Mesothelial cell of epicardium (in vitro differentiated cells): ENCODE measurements at places on chromosomes 11 and 22.

GRCh38 chr22:27772081-27772983 lies 29.2 kb downstream of the MN1 start:
- no peak for DNase-seq

DNA sequence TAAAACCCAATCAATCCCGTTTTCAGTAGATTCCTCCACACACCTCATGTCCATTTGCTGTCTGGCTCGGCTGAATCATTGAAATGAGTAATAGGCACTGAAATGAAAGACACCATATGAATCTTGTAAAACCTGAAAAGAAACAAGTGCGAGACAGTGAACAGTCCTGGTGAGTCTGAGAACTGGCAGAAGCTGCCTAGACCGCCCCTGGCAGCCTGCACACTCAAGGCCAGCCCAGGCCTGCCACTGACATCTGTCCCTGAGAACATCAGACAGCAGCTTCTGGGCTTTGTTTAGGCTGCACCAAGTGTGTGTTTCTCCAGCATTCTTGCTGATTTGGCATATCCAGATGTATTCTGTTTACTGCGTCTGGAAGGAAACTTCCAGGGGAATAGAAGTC lies 44.8 kb downstream of the ENDOD1 start:
- no peak for DNase-seq

GRCh38 chr11:76139314-76139713 lies 67.0 kb downstream of the WNT11 start:
- DNase-seq: no peak

- no peak for DNase-seq
Measured at GRCh38 chr11:45050111-45050510, 96.3 kb upstream of the PRDM11 start.

- DNase-seq: no peak
Measured at GRCh38 chr22:48076008-48076407, 1313.6 kb downstream of the TBC1D22A start.

DNA sequence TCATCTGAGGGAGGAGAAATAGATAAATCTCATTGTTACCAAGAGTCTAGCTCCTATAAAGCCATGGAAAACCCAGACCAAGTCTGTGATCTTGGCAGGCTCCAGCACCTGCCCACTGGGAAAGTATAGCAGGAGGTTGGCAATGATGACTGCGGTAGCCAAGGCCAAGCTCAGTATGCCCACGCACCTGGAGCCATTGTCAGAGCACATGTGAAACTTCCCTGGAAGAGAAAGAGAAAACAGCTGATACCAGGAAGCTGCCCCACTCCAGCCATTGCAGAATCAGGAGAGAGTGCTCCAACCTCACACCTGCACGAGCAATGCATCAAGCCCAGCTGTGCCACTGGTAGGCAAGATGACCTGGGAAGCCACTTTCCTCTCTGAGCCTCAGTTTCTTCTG lies 62.2 kb upstream of the HEPHL1 start:
- no peak for DNase-seq

GRCh38 chr11:96114178-96115064 lies 190.5 kb upstream of the MTMR2 start:
- DNase-seq: no peak

- no peak for DNase-seq
Measured at GRCh38 chr22:24099071-24099470, 82.2 kb upstream of the SUSD2 start.

- DNase-seq: no peak
Measured at GRCh38 chr11:104688731-104689130, 209.5 kb downstream of the CASP12 start.

- no peak for DNase-seq
Measured at GRCh38 chr11:110187731-110188130, 94.5 kb downstream of the ZC3H12C start.

DNA sequence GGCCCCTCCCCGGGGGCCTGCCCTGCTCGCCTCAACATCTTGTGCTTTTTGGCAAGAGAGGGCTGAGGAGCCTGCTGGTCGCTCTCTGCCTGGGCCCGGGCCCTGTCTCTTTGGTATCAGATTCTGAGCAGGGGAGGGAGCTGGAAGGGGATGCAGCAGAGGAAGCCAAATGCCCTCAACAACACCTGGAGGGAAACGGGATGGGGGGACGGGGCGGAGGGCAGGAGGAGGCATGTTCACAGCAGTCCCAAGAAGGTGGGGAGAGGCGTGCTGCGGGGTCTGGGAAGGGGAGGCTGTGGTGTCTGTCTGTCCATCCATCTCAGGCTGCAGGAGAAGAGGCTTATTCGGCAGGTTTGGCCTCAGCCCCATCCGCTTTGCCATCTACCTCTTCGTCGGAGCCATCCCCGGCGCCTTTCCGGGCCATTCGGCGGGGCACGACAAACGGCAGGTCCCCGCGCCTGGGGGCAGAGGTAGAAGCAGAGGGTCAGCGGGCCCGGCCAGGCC lies 29.4 kb downstream of the APOL1 start:
- DNase-seq: no peak

DNA sequence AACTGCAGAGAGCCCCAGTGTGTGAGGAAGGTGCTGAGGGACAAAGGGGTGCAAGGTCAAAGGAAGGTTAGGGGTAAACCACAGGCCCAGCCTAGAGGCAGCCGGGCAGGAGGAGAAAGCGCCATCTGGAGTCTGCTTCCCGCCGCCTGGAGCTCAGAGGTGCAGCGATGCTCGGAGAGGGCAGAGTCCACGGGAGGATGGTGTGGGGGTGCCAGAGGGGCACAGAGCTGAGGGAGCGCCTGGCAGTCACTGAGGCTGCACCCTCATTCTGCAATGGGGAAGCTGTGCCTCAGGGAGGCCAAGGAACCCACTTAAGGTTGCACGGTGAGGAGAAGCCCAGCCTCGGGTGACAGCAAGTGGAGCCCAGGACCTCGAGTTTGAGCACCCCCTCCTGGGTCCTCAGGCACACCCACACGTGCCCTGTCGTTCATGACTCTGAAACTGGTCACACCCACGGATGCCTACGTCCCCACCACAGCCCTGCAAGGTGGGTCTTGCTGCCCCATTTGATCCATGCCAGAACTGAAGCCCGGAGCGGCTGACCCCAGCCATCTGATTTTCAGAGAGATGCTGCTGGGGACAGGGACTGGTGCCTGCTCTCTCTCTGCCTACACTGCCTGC lies 1.6 kb downstream of the IL2RB start:
- DNase-seq: no peak

DNA sequence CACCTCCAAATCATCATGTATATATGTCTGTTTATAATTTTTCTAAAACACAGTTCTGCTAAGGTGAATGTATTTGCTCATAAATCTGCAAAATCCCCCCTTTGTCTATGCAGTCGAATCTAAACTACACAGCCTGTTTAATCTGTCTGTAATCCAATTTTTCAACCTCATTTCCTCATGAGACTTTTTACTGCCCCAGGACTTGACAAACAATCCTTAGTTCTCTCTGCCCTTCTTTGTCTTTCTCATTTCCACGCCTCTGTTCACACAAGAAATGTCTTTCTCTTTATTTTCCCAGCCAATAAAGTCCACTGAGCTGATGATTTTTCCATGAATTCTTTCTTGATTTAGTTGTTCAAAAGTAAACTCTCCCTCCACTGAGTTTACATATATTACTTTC lies 1154.3 kb downstream of the FAM181B start:
- no peak for DNase-seq

- DNase-seq: no peak
Measured at GRCh38 chr11:118607401-118608359, at the start of gene PHLDB1. Gene PHLDB1, plus strand, starts transcription at chr11:118607615. Its CDS starts 6,222 bp downstream, at chr11:118613837.

- DNase-seq: no peak
Measured at GRCh38 chr11:63893355-63893754, 23.6 kb downstream of the RCOR2 start.
